ENCODE measurements at places on chromosomes 16 and 17. TPM values are rescaled to one million over a fixed set of nuclear protein-coding genes. Genes with fewer than 3 reads are reported as not detected.

GRCh38 chr17:29212094-29212631 is 32.0 kb upstream of the MYO18A start:
- no peak for DNase-seq

- no peak for DNase-seq
Observed at GRCh38 chr17:72946696-72947095, 145.8 kb downstream of the SLC39A11 start.

DNA sequence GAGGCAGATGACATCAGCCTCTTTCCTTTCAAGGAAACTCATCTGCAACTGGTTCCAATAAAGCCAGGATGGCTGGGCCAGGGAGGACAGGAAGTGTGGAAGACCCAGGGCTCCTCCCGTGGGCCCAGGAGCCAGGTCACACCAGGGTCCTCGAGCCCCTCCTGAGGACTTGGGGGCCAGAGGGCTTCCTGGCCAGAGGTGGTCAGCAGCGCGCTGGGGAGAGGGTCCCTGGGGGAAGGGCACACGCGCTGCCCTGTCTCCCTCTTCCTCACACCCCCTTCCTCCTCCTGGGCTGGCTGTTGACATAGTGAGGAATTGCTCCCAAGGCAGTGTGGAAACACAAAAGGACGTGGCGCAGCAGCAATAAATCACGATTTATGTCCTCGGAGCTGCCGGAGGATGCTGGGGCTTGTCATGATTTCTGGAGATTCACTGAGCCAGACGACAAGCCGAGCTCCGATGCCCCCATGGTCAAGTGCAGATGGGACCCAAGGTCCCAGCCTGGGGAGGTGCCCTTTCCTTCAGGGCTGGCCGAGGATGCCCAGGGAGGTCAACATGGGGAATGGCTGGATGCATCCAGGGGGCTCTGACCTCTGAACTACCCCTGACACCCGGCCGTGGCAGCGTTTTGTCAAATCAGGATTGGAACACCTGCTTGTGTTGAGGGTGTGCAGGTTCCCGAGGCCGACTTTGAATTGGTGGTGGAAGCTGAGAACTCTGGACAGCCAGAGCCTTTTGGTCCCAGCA is 152.6 kb downstream of the IRF8 start:
- DNase-seq = no peak

DNA sequence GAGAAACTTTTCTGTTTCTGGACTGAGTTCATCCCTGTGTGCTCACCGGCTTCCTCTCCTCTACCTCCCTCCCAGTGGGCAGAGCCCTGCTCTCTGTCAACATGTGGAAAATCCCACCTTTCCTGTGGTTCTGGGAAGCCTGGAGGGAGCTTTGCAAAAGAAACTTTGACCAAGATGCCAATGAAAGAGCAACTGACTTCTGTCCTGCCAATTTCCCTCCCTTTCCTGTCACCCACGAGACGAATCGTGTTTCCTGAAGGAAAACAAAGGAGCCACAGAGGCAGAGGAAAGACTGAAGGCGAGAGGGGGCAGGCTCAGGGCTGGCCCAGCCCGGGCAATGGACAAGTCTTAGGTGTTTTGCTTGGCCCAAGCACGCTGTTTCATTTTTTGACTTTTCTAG is 82.8 kb downstream of the PLCG2 start:
- no peak for DNase-seq

DNA sequence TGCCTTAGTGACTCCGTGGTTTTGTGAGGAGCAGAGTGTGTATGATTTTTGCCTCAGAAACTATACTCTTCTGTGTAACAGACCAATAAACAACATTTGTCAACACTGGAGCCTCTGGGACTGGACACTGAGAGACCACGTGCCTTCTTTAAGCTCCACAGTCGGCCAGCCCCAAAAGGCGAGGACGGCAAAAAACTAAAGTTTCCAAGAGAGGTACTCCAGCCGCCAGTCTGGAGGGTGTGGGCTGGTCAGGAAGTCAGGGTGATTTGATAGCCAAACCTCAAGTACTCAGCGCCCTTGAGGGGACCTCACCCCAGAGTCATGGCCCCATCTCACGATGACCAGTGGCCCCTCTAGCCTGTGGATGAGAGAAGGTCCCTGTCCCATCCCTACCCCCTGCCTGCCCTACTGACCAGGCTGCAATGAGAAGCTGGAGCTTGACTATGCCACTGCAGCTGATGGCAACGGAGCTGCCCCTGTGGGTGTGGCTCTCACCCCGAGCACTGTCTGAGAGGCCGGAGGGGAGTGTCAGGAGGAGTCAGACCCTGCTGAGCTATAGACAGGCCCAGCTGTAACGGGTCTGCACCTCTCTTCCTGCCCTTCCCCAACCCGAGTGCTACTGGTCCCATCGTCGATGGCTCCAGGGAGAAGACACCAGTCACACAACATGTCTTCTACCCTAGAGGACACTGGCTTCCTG is 19.8 kb downstream of the MNT start:
- DNase-seq = no peak

- DNase-seq = no peak
Observed at GRCh38 chr17:81948635-81949378, 1.8 kb upstream of the MYADML2 start.

DNA sequence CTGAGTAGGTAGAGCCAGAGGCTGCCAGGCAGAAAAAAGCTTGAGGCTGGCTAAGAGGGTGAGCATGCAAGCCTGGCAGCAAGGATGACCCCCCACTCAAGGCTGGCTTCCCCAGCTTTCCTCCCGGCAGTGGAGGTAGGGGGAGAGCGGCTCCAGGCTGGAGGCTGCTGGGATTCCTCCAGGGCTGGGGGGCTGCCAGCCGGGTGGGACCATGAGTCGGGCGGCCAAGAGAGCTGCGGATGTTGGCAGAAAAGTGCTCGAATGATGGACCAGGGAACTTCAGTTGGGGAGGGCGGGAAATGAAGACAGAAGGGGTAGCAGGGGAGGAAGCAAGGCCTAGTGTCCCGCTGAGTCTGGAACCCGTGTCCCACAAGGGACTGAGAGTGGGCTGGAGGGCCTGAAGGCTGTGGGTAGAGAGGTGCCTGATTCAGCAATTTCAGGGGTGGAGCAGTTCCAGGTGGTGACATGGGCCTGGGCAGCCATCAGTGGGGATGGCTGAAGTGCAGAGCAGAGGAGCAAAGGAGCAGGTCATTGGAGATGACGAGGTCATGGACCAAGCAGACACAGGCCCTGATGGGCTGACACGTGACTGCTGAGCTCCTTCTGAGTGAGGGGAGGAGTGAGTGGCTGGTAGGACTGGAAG is 20.3 kb downstream of the HSD11B2 start:
- DNase-seq = no peak

- DNase-seq = no peak
Observed at GRCh38 chr16:89197633-89198416, 2.5 kb downstream of the SLC22A31 start.

DNA sequence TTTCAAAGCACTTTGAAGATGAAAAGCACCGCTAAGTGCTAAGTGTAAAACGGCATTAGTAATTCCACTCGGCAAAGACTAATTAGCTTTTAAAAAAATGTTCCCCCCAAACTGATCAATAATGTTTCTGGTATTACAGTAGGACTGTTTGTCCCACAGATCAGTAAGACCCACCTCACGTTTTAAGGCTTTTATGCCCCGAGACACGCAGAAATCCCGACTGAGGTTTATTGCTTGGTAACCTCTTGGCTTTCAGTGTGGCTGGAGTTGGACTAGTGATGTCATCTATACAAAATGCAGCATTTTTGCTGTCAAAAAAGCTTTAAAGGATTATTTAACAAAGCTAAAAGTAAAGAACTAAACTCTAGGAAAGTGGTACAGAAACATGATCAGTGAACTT is 414.6 kb upstream of the PSMD7 start:
- DNase-seq = no peak

DNA sequence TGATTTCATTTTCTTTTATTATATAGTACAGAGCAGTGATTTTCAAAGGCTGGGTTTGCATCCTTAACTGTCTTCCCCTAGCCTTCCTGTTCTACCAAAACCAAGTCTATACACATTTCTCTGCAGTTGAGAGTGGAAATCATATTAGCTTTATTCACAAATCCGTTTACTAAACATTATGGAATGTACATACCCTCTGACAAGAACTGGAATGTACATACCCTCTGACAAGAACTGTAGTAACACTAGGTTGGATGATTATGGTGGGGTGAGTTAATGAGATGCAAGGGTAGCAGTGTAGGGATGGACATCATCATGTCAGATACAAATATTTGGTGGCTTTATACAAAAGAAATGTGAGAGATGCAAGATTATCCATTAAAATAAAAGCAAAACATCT is 154.8 kb downstream of the CYB561 start:
- DNase-seq = no peak

- DNase-seq = no peak
Observed at GRCh38 chr17:16474012-16474725, 17.8 kb downstream of the LRRC75A start.

- no peak for DNase-seq
Observed at GRCh38 chr17:57551321-57552079, 193.6 kb downstream of the CCDC182 start.

DNA sequence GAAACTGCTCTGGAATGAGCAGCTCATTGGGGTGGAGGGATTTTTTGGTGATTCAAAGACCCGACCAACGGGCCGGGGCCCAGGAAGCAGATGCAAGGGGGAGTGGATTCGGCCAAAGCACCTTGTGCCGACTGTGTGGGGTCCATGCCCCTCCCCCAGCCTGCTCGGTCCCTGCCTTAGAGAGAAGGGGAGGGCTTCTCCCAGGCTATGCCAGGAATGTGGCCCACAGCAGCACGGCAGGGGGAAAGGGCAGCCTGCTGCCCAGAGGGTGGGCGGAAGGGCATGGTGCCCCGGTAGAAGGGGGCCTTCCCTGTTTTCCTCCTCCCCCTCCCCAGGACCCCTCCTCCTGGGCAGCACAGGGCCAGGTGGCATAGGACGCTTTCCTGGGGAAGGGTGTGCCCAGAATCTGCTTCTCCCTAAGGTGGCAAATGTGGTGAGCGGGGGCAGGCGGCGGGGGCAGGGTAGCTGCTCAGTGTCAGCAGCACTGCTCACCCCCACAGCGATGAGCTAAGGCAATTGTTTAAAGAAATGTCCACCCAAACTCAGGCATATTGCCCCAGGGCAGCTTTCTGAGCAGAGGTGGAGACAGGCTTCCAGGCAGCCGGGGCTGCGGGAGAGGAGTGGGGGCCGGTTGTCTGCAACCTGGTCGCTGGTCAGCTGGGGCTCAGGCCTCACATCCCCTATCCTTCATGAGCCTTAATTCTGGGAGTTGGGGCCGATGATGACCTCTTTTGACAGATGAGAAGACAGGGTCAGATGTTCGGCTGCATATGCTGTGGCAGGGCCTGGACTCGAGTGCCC is 33.9 kb upstream of the MLKL start:
- DNase-seq = no peak

DNA sequence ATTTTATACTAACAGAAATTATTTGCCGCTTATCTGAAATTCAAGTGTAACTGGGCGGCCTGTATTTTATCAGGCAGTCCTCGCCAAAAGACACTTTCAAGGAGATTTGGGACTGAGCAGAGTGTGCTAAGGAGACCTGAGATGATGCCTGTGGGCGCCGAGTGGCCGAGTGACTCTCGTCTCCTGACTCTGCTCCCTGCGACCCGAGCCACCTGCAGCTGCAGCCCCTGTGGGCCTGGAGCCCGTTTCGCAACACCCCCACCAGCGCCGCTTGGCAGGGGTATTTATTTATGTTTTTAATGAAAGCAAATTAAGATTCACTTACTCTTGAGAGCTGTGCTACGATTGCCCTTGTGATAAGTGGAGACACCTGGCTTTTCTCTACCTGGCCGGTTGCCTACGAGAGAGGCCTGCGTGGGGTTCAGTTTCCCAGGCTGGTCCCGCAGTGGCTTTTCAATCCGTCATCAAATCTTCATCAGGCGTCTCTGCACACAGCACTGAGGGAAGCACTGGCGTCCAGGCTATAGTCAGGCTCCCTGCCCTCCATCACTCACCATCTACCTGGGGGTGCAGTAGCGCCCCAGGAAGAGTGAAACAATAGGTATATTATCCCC is 124.0 kb downstream of the SEC14L1 start:
- DNase-seq = no peak

- DNase-seq = no peak
Observed at GRCh38 chr17:65538675-65539529, 22.5 kb downstream of the AXIN2 start.

DNA sequence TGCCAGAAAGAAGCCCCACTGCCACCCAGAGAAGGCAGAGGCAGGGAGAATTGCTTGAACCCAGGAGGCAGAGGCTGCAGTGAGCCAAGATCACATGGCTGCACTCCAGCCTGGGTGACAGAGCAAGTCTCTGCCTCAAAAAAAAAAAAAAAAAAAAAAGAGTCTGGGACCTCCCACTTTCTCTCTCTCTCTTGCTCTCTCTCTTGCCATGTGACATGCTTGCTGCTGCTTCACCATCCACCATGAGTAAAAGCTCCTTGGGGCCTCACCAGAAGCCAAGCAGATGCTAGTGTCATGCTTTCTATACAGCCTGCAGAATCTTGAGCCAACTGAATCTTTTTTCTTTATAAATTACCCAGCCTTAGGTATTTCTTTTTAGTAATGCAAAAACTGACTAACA is 21.5 kb upstream of the SRSF1 start:
- DNase-seq = no peak

GRCh38 chr17:76697702-76698465 is 12.9 kb downstream of the MXRA7 start:
- DNase-seq = no peak

DHRS7C gene
- total RNA-seq = 79.3 TPM

POLG2 gene
- 2.7 TPM for total RNA-seq

WDR81 gene
- 17.9 TPM for total RNA-seq

DPEP1 gene
- total RNA-seq = 0.16 TPM

G6PC1 gene
- not detected for total RNA-seq

TP53TG3B gene
- total RNA-seq = not detected

NETO2 gene
- total RNA-seq = 0.93 TPM

MYOCD gene
- total RNA-seq = 50.6 TPM

PCGF2 gene
- 5.9 TPM for total RNA-seq

CMTM1 gene
- not detected for total RNA-seq
